ENCODE measurements at places on chromosomes 7 and 10.
A peak's percentile ranks its signal among the peaks of the same experiment; 100 is the strongest.

DNA sequence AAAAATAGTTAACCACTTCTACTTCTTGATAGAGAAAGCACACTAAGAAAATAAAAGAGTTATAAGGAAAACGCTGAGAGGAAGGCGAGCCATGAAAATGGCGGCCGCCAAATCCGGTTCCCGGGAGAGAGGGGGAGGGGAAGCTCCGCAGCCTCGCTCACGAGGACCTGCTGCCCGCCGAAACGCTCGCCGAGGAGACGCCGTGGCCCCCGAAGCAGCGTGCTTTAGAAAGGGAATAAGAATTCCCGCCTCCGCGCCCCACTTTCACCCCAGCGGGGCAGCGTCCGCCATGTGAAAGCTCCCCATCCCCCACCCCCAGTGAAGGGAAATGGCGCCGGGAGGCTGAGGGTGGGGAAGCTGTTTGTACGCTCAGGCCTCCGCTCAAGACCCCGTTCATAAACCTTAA is 505 bp downstream of the HNRNPA2B1 start:
- H3K27me3 ChIP-seq: no peaks in the 10 kb centered on the region
- peak overlapping the region; percentile 98 for H3K27ac ChIP-seq
- peak; percentile 72 for DNase-seq
- peaks cover 34% of the 10 kb centered on the region for H3K36me3 ChIP-seq
- H3K4me1 ChIP-seq: peaks cover 22% of the 10 kb centered on the region

- no peak overlapping the region for H3K4me3 ChIP-seq
- H3K27me3 ChIP-seq: no peaks in the 10 kb centered on the region
- H3K36me3 ChIP-seq: no peaks in the 10 kb centered on the region
These were observed 35.3 kb downstream of the CHST3 start for GRCh38 chr10:71999360-72000072.

DNA sequence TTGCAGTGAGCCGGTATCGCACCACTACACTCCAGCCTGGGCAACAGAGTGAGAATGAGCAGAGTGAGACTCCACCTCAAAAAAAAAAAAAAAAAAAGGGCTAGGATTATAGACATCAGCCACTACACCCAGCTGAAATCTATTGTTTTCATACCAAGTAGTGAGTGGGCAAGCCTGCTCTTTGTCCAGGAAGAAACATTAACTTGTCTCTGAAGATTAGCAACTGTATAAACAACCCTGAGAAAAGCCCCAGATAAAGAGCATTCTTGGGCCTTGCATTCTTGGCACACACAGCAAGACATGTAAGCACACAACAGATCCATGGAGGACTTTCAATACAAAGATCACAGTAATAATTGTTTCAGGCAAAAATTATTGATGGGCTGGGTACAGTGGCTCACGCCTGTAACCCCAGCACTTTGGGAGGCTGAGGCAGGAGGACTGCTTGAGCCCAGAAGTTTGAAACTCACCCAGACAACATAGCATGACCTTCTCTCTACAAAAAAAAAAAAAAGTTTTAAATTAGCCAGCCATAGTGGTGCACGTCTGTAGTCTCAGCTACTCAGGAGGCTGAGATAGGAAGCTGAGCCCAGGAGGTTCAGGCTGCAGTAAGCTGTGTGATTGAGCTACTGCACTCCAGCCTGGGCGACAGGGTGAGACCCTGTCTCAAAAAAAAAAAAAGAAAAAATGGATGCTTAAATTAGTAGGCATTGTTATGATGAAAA is 4.4 kb downstream of the PSPH start:
- no peak overlapping the region for H3K27ac ChIP-seq
- H3K36me3 ChIP-seq: no peaks in the 10 kb centered on the region
- DNase-seq: no peak
- no peak overlapping the region for H3K4me3 ChIP-seq

GRCh38 chr7:101164071-101164840 is 1.1 kb downstream of the VGF start:
- H3K27me3 ChIP-seq: peaks cover 67% of the 10 kb centered on the region
- H3K4me3 ChIP-seq: no peak overlapping the region

- H3K4me3 ChIP-seq: no peak overlapping the region
- DNase-seq: no peak
- H3K27ac ChIP-seq: no peak overlapping the region
- H3K4me1 ChIP-seq: no peaks in the 10 kb centered on the region
- H3K36me3 ChIP-seq: no peaks in the 10 kb centered on the region
- no peaks in the 10 kb centered on the region for H3K27me3 ChIP-seq
These were observed 327.8 kb downstream of the WDR11 start for GRCh38 chr10:121179006-121179405.

GRCh38 chr10:5078547-5079180 is 15.6 kb upstream of the AKR1C3 start:
- H3K4me3 ChIP-seq: no peak overlapping the region
- no peak for DNase-seq
- H3K27me3 ChIP-seq: no peaks in the 10 kb centered on the region
- H3K36me3 ChIP-seq: no peaks in the 10 kb centered on the region
- no peaks in the 10 kb centered on the region for H3K4me1 ChIP-seq
- H3K27ac ChIP-seq: no peak overlapping the region

- H3K4me3 ChIP-seq: no peak overlapping the region
- H3K27ac ChIP-seq: no peak overlapping the region
- no peaks in the 10 kb centered on the region for H3K4me1 ChIP-seq
- DNase-seq: no peak
These were observed 583.2 kb downstream of the GATA3 start for GRCh38 chr10:8637640-8638039.

DNA sequence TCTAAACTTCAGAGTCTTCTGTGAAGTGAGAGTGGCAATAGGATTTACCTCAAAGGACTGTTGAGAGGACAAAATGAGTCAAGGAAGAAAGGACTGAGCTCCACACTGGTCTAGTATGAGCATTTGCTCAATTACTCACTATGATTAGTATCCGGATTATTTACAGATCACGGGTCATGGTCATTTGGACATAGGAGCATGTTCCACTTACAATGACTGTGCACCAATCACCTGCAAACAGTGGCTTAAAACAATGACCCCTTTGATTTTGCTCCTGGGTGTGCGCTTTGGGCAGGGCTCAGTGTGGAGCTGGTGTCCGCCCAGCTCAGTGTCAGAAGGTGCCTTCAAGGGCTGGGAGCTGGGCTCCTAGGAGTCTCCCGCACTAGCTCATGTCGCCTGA is 225.4 kb downstream of the TCERG1L start:
- H3K4me1 ChIP-seq: peaks cover 27% of the 10 kb centered on the region
- no peaks in the 10 kb centered on the region for H3K36me3 ChIP-seq
- no peaks in the 10 kb centered on the region for H3K27me3 ChIP-seq
- H3K27ac ChIP-seq: no peak overlapping the region
- no peak for DNase-seq
- H3K4me3 ChIP-seq: no peak overlapping the region

DNA sequence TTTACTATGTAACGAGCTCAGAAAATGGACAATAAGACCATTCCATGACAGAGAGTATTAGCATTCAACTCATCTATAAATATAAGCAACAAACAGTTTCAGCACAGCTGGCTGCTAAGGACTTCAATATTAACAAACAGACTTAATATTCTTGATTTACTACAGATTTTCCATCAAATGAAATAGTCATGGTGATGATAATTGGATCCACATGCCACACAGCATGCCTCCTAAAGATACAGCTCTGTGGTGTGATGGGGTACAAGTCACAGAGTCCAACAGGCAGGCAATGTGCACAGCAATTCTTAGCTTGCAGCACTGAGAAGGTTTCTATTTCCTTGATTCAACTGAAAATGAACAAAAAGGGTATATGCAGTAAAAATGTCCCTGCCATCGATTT is 54.0 kb downstream of the DOCK4 start:
- no peaks in the 10 kb centered on the region for H3K36me3 ChIP-seq
- H3K27me3 ChIP-seq: peaks cover 5% of the 10 kb centered on the region
- no peak overlapping the region for H3K4me3 ChIP-seq

GRCh38 chr10:15796762-15797161 is 63.5 kb downstream of the MINDY3 start:
- H3K27me3 ChIP-seq: no peaks in the 10 kb centered on the region
- H3K4me1 ChIP-seq: no peaks in the 10 kb centered on the region
- H3K36me3 ChIP-seq: peaks cover 32% of the 10 kb centered on the region

GRCh38 chr10:66842867-66843266 is 83.0 kb upstream of the LRRTM3 start:
- DNase-seq: no peak
- H3K4me3 ChIP-seq: no peak overlapping the region
- no peaks in the 10 kb centered on the region for H3K4me1 ChIP-seq
- H3K27me3 ChIP-seq: no peaks in the 10 kb centered on the region

DNA sequence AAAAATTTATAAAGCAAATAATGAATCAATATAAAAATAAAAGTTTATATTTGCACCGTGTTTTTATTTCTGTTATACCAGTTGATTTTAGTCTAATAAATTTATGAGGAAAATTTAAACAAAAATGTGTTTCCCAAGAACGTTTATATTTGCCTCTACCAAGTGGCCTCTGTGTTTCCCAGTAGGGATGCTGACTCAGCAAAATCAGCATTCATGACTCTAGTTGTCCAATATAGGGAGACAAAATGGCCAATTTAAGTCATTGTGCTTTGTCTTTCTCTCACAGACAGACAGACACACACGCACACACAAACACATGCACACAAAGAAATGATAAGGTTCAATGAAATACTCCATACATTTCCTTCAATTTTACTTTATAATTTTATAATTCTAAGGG is 942.5 kb upstream of the ZWINT start:
- no peak overlapping the region for H3K27ac ChIP-seq
- H3K4me3 ChIP-seq: no peak overlapping the region
- no peak for DNase-seq
- no peaks in the 10 kb centered on the region for H3K36me3 ChIP-seq

DNA sequence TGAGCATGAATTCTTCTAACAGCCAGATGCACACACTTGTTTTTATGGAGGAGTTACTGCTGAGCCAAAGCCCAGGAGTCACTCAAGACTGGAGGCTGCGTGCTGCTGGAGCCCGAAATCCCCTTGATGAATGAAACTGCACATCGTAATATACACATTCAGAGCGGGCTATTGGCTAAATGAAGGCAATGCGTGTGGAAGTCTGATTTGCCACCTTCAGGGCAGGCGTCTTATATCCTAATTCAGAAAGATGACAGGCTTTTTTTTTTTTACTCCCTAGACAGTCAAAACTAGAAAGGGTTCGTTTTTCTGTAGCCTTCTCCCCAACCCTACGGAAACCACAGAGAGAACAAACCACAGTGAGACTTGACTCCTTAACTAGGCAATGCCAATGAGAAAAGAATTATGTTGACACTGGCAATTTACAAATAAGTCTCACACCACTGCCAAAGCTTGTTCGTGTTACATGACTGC is 227.2 kb upstream of the KLF14 start:
- DNase-seq: peak; percentile 92
- H3K27ac ChIP-seq: peak overlapping the region; percentile 90

- H3K4me3 ChIP-seq: no peak overlapping the region
- no peaks in the 10 kb centered on the region for H3K4me1 ChIP-seq
- H3K27me3 ChIP-seq: peaks cover 12% of the 10 kb centered on the region
These were observed 224.6 kb upstream of the NRP1 start for GRCh38 chr10:33559105-33559504.

DNA sequence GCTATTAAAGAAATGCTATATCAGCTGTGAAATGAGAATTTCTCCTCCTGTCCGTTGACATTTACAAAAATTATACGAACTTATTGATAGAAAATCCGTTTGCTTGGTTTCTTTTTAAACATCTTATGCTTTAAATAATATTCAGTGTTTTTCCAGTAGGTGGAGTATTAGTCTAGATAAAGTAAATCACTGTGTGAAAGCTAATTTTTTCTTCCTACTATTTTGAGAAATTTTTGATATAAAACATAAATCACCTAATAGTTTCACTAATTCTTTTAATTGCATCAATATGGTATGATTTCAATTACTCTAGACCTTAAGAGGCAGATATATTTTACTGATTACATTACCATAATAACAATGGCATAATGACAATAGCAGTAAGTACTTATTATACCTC is 335.2 kb upstream of the C7orf33 start:
- no peak overlapping the region for H3K27ac ChIP-seq
- no peaks in the 10 kb centered on the region for H3K36me3 ChIP-seq
- no peak for DNase-seq
- no peaks in the 10 kb centered on the region for H3K4me1 ChIP-seq
- no peak overlapping the region for H3K4me3 ChIP-seq
- H3K27me3 ChIP-seq: no peaks in the 10 kb centered on the region

DNA sequence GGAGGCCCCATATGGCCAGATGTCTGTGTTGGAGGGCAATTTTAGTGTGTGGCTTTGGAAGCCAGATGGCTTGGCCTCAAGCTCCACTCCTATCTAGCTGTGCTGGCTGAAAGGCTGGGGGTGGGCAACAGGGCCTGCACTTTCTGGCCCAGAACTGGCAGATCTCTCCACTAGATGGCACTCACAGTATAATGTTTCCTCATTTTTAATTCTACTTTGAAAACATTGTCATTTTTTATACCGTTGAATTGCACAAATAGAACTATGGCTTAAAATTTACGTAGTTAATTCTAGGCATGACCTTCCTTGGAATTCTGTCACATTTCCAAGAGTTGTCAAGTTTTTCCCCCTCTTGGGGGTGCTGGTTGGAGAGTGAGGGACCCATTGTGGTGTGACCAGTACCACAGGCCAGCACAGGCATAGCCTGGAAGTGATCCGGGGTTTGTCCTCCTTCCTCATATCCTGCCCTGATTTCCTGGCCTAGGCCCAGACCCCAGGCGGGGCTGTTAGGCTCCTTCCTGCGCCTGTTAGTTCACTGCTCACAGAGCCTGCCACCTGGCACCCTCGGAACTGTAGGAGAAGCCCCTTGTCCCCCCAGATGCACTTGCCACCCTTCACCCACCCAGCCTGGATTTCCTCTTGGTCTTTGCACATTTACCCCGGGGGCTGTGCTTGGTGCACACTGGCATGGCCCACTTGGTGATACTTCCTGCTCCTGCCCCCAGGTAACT is 52.8 kb downstream of the ARHGAP22 start:
- no peaks in the 10 kb centered on the region for H3K36me3 ChIP-seq
- DNase-seq: peak; percentile 43
- no peaks in the 10 kb centered on the region for H3K4me1 ChIP-seq
- H3K27me3 ChIP-seq: no peaks in the 10 kb centered on the region

- H3K36me3 ChIP-seq: no peaks in the 10 kb centered on the region
- no peaks in the 10 kb centered on the region for H3K4me1 ChIP-seq
- H3K4me3 ChIP-seq: no peak overlapping the region
- no peak for DNase-seq
- no peak overlapping the region for H3K27ac ChIP-seq
- no peaks in the 10 kb centered on the region for H3K27me3 ChIP-seq
These were observed 120.9 kb downstream of the CREB5 start for GRCh38 chr7:28533267-28533666.

GRCh38 chr10:69736886-69737641 is 64.6 kb upstream of the COL13A1 start:
- H3K27ac ChIP-seq: no peak overlapping the region
- H3K27me3 ChIP-seq: no peaks in the 10 kb centered on the region
- no peaks in the 10 kb centered on the region for H3K4me1 ChIP-seq

GRCh38 chr7:116977172-116977571 is 23.9 kb downstream of the ST7 start:
- no peaks in the 10 kb centered on the region for H3K36me3 ChIP-seq
- no peak overlapping the region for H3K4me3 ChIP-seq
- no peaks in the 10 kb centered on the region for H3K27me3 ChIP-seq
- no peak overlapping the region for H3K27ac ChIP-seq
- DNase-seq: no peak
- no peaks in the 10 kb centered on the region for H3K4me1 ChIP-seq

All from CD4-positive, alpha-beta T cell (primary cell).